ENCODE measurements at places on chromosomes 1 and 21. TPM values are rescaled to one million over a fixed set of nuclear protein-coding genes. Genes with fewer than 3 reads are reported as not detected.

GRCh38 chr1:159554696-159555095 is 18.9 kb upstream of the OR10J5 start:
- DNase-seq: no peak

DNA sequence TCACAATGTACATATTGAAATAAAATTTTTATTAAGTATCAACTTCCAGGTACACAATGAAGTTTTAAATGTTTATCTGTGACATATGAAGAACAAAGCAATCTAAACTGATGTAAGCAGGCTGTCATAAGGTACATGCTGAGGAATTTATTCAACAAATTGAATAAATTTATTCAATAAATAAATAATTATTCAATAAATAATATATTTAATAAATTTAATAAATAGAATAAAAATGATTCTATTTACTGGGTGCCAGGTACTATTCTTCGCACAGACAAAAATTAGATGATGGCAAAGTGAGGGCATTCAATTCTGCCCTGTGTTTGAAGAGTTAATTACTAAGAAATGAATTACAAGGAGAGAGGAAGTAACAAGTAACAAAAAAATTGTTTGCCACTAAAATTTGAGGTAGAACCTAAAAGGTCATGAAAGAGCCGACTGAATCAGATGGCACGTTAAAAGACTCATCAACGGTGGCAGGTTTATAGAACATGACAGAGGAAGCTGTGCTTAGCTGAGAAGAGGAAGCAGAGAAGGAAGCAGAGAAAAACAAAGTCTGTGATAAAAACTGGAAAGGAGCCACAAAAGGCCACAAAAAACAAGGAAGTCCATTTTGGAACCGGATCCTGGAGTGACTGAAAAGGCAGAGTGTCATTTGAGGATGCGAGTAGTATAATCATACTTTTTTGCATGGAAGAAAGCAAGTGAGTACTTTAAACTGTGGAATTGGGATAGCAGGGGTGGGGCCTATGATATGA is 2.2 kb upstream of the USP24 start:
- DNase-seq: no peak

DNA sequence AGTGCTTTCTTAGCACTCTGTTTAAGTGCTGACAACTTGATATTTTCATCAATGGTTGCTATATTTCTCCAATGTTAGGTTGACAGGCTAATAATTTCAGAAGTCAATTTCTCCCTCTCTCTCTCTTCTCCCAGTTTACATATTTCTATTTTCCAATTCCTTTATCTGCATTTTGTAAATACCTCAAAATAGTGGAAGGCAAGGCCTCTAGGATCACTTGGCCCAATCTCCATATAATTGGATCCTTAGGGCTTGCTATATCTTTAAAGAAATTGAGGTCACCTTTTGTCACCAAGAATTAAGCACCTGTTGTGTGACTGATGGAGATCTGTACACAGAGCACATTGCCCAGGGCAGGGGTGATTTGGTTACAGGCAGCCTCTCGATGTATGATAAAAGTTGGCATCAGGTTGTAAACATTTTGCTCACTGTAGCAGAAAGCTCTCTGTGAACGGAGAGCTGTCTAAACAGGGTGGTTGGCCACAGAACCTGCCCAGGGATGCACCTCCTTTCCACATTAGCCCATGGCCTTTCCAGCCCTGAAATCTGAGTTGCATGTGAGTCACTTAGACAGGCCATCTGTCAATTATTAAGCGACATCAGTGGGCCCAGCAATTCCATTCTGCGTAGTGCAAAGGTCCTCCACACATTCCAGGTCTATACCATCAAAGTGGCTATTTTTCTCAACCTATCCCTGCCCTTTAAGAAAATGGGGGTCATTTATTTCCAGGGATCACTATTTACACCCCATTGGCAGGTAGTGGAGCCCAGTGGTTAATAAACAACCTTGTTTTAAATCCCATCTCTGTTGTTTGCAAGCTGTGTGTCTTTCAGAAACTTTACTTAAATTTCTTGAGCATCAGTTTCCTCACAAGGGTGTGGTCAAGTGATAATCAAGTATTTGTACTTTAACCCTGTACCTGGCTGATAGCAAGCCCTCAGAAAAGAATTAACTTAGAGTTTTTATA is 29.1 kb upstream of the IRF2BP2 start:
- no peak for DNase-seq

Gene FGR
- 3.4 TPM for total RNA-seq

- DNase-seq: no peak
These were observed 26.8 kb upstream of the NCAM2 start for GRCh38 chr21:20971296-20971921.

Gene RGS16
- 7.9 TPM for total RNA-seq

- DNase-seq: no peak
These were observed 153.1 kb upstream of the FGGY start for GRCh38 chr1:59143811-59144210.

- no peak for DNase-seq
These were observed 8.9 kb downstream of the ZMPSTE24 start for GRCh38 chr1:40266786-40267535.

- no peak for DNase-seq
These were observed 11.0 kb downstream of the RIT1 start for GRCh38 chr1:155900161-155900560.

Gene TRIM46
- total RNA-seq: 0.85 TPM

Gene SHISAL2A
- not detected for total RNA-seq

Gene SMIM1
- not detected for total RNA-seq

DNA sequence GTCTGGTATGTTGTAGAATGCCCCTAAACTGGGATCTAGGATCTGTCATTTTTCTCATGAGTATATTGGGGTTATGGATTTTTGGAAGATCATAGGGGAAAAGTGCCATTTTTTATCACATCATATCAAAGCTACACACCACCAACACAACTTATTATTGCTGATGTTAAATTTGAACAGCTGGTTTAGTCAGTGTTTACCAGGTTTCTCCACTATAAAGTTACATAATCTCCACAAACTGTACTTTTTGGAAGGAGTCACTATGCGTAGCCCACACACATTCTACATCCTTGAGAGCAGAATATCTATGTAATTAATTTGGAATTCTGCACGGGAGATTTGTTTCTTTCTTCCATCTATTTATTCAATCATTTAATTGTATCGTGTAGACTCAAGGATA is 35.2 kb downstream of the RC3H1 start:
- DNase-seq: no peak

DNA sequence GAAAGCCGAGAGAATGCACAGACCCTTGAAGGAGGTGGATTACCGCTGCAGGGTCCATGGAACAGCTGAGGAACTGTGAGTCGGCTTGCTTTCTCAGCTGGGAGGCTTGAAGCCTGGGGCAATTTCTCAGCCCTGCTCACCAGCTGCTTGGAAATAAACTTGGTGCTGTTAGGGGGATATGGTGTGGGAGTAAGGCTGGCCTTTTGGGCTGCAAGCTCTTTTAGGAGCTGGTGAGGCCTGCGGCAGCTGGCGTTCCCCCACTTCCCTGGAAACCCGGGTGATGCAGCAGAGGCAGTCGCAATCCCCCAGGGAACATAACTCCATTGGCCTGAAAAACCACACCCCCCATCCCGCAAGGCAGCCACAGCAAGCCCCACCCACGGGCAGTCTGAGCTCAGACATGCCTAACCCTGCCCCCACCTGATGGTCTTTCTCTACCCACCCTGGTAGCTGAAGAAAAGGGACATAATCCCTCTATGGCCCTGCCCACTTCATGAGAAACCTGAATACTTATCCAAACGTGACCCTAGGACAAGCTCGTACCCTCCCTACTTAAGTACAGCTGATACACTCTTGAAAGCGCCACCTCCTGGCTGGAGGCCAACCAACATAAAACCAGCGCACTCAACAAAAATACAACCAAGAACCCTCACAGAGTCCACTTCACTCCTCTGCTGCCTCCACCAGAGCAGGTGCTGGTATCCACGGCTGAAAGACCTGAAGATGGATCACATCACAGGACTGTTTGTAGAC is 1995.8 kb downstream of the NCAM2 start:
- DNase-seq: no peak

Gene PM20D1
- 1.6 TPM for total RNA-seq

DNA sequence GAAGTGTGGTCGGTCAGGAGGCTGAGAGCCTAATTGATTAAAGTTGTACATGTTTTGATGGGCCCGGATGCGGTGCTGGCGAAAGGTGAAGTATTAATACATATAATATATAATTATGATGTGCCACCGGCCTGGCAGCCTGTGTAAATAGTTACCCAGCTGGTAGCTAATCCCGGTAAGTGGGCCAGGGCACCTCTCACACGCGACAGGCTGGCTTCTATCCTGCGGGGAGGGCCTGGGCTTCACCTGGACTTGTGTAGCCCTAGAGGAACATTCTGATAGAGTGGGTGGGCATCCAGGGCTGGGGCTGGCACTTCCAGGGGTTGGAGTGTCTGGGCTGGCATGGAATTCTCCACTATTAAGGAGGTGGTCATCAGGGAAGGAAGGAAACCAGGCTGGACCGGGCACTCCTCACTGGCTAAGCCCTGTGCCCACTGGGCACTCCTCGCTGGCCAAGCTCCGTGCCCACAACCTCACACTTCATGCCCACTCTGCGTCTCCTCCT is 48.3 kb downstream of the IGSF21 start:
- DNase-seq: no peak

Gene GJA8
- not detected for total RNA-seq

DNA sequence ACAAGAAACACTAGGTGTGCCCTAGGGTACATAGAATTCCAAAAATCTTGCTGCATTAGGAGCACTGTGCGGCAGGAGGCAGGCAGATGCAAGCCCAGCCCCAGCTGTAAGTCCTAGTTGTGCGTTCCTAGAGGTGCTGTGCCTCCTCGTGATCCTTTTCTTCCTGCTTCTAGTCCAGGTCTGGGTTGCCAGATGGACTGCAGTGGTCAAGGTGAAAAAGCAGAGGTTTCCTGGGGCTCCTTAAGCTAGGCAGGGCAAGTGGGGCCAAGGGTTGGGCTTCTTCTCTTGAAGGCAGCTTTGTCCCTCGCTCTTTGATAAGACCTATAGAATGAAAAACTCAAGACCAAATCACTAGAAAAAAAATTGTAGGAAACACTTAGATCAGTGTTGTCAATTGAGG is 21.6 kb upstream of the SLC45A3 start:
- DNase-seq: no peak

DNA sequence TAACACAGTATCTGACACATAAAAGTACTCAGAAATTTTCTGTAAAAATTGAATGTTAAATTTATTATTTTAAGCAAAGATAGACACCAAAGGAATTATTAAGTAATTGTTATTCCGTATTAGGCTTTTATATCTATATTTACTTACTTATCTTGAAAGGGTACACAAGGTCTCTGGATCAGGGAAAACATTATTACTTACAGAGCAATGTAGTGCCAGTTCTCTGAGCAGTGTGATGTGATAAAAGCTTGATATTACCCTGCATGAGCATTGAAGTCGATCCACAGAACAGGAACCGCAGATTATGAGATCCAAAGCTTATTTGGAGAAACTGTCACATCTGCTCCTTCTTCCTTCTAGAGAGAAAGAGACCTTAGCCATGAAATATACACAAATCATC is 637.9 kb upstream of the RGS18 start:
- DNase-seq: no peak

DNA sequence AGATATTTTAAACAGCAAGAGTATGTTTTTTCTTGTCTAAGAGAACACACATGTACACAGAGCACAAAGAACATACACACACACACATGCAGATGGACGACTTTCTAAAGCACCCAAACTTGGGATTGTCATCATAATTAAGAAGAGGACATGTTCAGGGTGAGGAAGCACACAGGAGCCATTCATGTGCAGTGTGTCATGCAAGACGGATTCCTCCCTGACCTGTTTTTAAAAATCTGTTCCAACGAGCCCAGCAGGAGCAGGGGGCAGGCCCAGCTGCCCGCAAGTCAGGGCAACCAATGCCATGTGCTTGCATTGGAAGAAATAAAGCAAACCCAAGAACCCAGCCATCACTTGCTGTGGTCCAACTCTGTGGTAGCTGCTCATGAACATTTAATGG is 167.3 kb upstream of the ZNF644 start:
- no peak for DNase-seq

DNA sequence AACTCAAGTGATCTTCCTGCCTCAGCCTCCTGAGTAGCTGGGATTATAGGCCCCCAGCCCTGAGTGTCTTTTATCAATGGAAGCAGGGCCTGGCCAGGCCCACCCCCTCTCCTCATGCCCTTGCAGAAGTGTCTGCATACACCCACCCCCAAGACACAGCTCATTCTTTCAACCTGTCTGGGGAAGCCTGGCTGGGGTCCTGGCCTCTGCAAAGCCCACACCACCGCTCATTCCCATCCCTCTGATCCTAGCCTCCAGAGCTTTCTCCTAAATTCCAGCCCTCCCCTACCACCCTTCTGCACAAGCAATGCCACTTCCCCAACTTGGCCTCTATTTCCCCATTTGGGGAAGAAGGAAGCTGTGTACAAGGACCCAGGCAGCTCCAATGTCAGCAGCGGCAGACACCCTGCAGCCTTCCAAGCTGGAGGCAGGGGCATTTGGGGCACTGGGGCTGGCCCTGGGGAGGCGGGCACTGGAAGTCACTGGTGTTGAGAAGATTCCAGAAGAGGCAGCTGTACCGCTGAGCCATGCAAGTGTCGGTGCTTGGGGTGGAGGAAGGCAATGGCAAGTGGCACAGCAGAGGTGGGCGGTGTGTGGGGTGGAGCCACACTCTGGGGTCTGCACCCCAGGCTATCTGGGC is 33.7 kb upstream of the ARF1 start:
- DNase-seq: no peak

GRCh38 chr1:210344706-210345105 is 16.0 kb downstream of the HHAT start:
- DNase-seq: no peak

All from urinary bladder (tissue), 4 donors.